ENCODE measurements at places on chromosomes 5 and 9. TPM values are rescaled to one million over a fixed set of nuclear protein-coding genes. Genes with fewer than 3 reads are reported as not detected.

The HTR1A gene
- not detected for total RNA-seq

The PCDHGB3 gene
- total RNA-seq, result 0.66 TPM

The HAVCR2 gene
- total RNA-seq, result 128 TPM

The SPTAN1 gene
- total RNA-seq, result 304 TPM

The BASP1 gene
- 1.0 TPM for total RNA-seq

The CCDC152 gene
- total RNA-seq, result 4.3 TPM

The HRH2 gene
- 94.7 TPM for total RNA-seq

The EQTN gene
- not detected for total RNA-seq

DNA sequence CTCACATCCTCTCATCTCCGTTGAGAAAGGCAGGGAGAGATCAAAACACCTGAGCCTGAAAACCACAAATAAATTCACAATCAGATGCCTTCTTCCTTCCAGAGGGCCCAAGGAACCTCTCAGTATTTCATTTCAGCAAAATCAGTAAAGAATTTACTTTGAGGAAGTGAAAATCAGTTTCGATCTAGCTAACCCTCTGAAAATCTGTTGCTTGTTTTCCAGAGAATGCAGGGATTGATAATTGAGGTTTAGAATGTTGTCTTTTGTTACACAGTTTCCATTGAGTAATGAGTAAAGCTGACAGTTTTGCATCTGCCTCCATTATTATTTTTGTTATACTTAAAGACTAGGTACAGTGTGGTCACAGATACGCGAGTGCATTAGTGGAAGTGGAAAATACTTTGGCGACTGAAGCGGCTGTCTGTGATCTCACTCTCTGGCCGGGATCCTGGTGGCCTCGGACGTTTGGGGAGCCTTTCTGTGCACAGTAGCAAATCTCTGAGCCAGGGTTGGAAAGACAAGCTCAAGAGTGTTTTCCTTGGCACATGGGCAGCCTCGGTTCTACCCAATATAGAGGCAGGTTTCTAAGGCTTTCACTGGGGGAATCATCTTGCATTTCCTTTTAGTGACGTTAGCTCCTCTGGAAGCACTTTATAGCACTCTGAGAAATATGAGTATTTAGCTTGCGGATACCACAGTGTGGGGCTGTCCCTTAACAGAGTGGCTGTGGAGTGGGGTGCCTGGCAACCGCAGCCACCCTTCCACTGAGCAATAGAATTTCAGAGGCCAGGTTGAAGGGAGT is 32.2 kb upstream of the ANGPTL2 start:
- peaks cover 20% of the 10 kb centered on the region for H3K4me1 ChIP-seq
- H3K27me3 ChIP-seq, result peaks cover 16% of the 10 kb centered on the region
- no peak for DNase-seq
- peak overlapping the region; percentile 22 for H3K27ac ChIP-seq
- no peak overlapping the region for H3K4me3 ChIP-seq

DNA sequence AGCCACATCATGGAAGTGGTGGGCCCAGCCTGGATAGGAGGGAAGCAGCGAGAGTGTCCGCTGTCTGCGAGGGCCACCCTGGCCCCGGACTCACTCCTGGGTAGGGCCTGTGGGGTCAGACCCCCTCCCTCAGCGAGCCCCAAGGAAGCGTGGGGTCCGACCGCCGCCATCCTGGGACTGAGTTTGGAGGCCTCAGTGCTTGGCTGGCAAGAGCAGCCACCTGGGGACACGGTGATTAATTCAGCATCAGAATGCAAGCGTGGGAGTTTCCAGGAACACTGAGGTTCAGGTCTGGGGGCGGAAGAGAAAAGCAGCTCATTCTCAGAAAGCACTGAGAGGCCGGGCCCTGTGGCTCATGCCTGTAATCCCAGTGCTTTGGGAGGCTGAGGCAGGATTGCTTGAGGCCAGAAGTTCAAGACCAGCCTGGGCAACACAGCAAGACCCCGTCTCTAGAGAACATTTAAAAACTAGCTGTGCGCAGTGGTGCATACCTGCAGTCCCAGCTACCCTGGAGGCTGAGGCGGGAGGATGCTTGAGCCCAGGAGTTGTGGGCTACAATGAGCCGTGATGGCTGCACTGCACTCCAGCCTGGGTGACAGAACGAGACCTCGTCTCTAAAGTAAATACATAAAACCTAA is 18.3 kb upstream of the CAMSAP1 start:
- peak overlapping the region; percentile 87 for H3K27ac ChIP-seq
- peak; percentile 41 for DNase-seq
- peaks cover 18% of the 10 kb centered on the region for H3K36me3 ChIP-seq
- H3K4me3 ChIP-seq, result peak overlapping the region; percentile 62

- no peak overlapping the region for H3K27ac ChIP-seq
- no peaks in the 10 kb centered on the region for H3K27me3 ChIP-seq
- no peaks in the 10 kb centered on the region for H3K36me3 ChIP-seq
Observed at GRCh38 chr5:158643840-158644239, 455.9 kb downstream of the EBF1 start.

DNA sequence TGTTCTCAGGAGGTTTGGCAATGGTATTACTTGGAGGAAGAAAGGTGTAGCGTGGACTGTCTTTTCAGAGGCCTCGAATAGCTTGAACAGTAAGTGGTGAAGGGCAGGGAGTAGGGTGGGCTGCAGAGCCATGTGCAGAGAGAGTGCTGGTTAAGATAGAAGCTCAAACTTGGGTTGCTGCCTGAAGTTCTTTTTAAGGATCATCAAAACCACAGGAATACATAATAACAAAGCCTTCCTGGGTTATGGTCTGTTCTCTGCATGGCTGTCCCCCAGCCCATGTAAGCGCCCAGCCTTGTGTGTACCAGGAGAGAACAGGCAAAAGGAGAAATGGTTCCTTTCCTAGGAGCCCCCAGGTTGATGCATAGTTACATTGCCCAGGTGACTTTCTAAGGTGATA is 43.9 kb downstream of the RCL1 start:
- no peaks in the 10 kb centered on the region for H3K27me3 ChIP-seq
- no peak overlapping the region for H3K4me3 ChIP-seq
- peaks cover 88% of the 10 kb centered on the region for H3K4me1 ChIP-seq
- peaks cover 72% of the 10 kb centered on the region for H3K36me3 ChIP-seq
- no peak for DNase-seq

- H3K27ac ChIP-seq, result no peak overlapping the region
- peak overlapping the region; percentile 49 for H3K4me3 ChIP-seq
- peaks cover 5% of the 10 kb centered on the region for H3K27me3 ChIP-seq
- H3K4me1 ChIP-seq, result peaks cover 36% of the 10 kb centered on the region
- H3K36me3 ChIP-seq, result peaks cover 3% of the 10 kb centered on the region
Observed at GRCh38 chr9:122158202-122158601, 1.4 kb downstream of the NDUFA8 start.

DNA sequence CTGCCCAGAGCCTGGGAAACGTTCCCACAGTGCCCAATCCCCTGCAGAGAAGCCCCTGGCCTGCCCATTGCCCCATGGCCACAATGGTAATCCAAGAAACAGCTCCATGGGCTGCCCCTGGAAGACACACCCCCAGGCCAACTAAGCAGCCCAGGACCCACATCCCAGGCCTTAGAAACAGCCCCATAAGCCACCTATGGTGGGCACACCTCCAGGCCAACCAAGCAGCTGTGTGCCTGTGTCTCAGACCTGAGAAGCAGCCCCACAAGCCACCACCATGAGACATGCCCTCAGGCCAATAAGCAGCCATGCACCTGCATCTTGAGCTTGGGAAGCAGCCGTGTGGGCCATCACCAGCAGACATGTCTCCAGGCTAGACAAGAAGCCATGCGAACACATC is 52.9 kb upstream of the SSBP2 start:
- no peak for DNase-seq
- peaks cover 10% of the 10 kb centered on the region for H3K4me1 ChIP-seq
- no peaks in the 10 kb centered on the region for H3K36me3 ChIP-seq
- H3K4me3 ChIP-seq, result no peak overlapping the region

- H3K27ac ChIP-seq, result peak overlapping the region; percentile 97
- peak overlapping the region; percentile 95 for H3K4me3 ChIP-seq
- peaks cover 57% of the 10 kb centered on the region for H3K4me1 ChIP-seq
- H3K27me3 ChIP-seq, result no peaks in the 10 kb centered on the region
Observed at GRCh38 chr5:6376974-6377520, 1.3 kb downstream of the MED10 start.

DNA sequence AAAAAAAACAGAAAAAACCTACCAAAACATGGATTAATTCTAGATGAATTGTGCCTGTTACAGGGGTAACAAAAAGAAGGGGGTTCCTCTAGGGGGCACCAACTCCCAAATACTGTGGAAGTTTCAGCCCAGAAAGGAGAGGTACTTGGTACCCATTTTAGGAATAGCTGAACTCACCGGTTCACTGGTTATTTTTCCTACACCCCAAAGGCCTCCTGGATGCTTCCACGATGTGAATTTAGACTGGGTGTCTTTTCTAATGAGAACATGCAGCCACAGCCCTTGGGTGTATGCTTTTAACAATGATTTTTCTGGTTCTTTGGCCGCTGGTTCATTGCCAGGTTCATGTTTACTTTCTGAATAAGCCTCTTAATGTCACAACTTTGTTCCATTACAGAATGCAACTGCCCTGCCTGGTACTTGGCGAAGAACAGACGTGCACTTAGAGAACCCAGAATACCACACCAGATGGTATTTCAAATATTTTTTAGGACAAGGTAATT is 46.7 kb downstream of the GARNL3 start:
- no peak overlapping the region for H3K4me3 ChIP-seq
- no peaks in the 10 kb centered on the region for H3K4me1 ChIP-seq
- H3K27me3 ChIP-seq, result peaks cover 29% of the 10 kb centered on the region
- no peak overlapping the region for H3K27ac ChIP-seq

DNA sequence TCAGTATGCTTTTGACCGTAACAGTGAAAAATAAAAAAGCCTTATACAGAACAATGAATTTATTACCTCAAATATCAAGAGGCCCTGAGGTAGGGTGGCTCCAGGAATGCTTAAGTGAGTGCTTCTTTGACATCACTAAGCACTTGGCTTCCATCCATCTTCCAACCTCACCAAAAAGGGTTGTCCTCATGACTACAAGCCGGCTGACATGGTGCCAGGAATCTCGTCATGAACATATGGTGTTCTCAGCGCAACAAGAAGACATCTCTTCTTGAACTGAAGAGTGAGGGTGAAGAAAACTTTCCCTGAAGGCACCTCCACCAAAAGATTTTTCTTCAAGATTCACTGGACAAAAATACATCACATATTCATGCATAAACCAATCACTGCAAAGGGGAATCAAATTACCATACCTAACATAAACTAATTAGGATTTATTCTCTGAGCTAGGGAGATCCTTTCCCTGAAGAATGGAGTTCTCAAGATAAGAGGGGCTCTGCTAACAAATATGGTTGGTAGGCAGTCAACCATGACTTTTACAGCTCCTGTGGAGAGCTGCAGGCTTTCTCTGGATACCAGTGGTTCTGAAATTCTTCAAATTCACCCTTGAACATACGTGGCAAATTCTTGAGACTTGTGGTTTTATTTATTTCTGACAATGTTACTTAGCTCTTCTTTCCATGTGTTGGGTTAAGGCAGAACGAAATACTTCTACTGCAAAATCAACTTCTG is 49.5 kb downstream of the AGXT2 start:
- H3K4me3 ChIP-seq, result no peak overlapping the region
- H3K36me3 ChIP-seq, result no peaks in the 10 kb centered on the region
- no peak overlapping the region for H3K27ac ChIP-seq

- no peak overlapping the region for H3K27ac ChIP-seq
- no peaks in the 10 kb centered on the region for H3K27me3 ChIP-seq
- peak overlapping the region; percentile 88 for H3K4me3 ChIP-seq
- peaks cover 20% of the 10 kb centered on the region for H3K36me3 ChIP-seq
Observed at GRCh38 chr9:92671323-92671722, 1.4 kb upstream of the IPPK start.

- no peak overlapping the region for H3K27ac ChIP-seq
- no peaks in the 10 kb centered on the region for H3K4me1 ChIP-seq
- H3K4me3 ChIP-seq, result no peak overlapping the region
- DNase-seq, result no peak
Observed at GRCh38 chr5:30438785-30439184, 754.7 kb upstream of the CDH6 start.

DNA sequence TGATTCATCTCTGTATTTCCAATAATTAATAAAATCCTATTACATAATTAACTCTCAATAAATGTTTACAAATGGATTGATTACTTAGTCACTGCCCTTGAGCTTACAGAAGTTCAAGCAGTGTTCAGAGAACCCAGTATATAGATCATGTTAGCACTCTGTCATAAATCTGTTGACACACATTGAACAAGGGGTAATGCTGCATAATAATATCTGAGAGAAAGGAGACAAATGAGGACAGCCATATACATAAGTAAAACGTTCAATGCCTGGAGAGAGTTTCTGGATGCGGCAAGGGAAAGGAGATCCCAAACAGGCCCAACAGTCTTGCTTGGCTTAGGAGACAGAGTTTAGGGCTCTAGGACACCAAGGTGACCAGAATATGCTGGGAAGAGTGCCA is 270.2 kb downstream of the FBXL17 start:
- no peaks in the 10 kb centered on the region for H3K36me3 ChIP-seq
- no peak for DNase-seq
- H3K4me1 ChIP-seq, result no peaks in the 10 kb centered on the region
- H3K27ac ChIP-seq, result no peak overlapping the region

DNA sequence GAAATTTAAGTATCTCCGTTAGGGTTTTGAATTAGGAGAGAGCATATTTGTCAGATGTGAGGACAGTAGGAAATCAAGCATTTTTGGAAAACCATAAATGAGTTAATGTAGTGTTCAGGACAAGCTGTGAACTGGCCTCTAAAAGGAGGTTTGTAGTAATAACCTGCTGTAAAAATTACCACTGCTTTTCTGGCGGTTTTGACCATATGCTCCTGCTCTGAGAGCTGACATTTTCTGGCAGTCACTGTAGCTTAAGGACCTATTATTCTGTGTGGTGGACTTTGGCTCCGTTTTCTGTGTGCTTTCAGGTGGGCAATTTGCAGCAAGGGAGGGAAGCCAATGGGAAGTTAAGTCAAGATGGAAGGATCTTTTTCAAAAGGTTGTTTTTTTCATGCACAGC is 111.1 kb downstream of the SGCD start:
- no peak overlapping the region for H3K27ac ChIP-seq
- no peak for DNase-seq
- H3K4me3 ChIP-seq, result no peak overlapping the region
- H3K27me3 ChIP-seq, result peaks cover 13% of the 10 kb centered on the region
- H3K4me1 ChIP-seq, result no peaks in the 10 kb centered on the region

DNA sequence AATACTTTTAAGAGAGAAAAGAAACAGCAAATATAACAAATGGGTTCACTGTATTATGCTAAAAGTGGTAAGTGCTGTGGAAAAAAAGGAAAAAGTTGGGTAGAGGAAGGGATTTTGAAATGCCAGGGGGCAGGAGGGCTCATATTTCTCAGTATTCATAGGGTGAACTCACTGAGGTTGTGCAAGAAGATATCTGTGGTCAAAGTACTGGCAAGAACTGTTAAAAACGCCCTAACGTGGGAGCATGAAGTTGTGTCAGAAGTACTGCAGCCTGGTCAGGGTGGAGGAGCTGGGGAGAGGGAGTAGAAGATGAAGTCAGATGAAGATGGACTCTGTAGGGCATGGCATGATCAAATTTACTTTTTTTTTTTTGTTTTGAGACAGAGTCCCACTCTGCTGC is 31.2 kb upstream of the SLC28A3 start:
- no peak for DNase-seq
- H3K4me3 ChIP-seq, result no peak overlapping the region
- no peak overlapping the region for H3K27ac ChIP-seq
- H3K4me1 ChIP-seq, result no peaks in the 10 kb centered on the region
- H3K36me3 ChIP-seq, result no peaks in the 10 kb centered on the region

All from activated T-helper 1 cell treated with anti-CD3 and anti-CD28 coated beads, Interleukin-12 subunit alpha, Interleukin-12 subunit beta, Interleukin-2, Interleukin-4 antibody, amounts not matched to agents 30 ng/mL and 10 ng/mL and 1 ng/mL, durations not matched to agents 14 hours and 24 hours and 36 hours (primary cell).